ENCODE measurements at places on chromosomes 3 and 15. TPM values are rescaled to one million over a fixed set of nuclear protein-coding genes. Genes with fewer than 3 reads are reported as not detected.

GRCh38 chr3:60528651-60529050 is 722.6 kb downstream of the FHIT start:
- DNase-seq, result no peak

GRCh38 chr3:150324788-150325187 is 83.3 kb upstream of the TSC22D2 start:
- no peak for DNase-seq

DNA sequence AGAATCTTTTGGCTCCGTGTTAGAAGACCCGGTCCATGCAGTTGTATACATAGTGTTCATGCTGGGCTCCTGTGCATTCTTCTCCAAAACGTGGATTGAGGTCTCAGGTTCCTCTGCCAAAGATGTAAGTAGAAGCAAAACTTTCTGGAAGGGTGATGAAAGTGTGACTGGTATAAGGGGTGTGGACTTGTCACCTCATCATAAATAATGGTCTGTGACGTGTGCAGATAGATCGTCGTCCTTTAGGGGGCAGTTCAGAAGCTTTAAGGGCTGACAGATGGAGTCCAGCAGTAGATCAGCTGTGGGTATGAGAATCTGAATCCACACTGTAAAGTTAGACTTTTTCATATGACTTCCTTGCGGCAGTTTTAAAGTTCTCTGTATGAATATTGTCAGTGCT is 15.3 kb downstream of the SEC61A1 start:
- DNase-seq, result no peak

DNA sequence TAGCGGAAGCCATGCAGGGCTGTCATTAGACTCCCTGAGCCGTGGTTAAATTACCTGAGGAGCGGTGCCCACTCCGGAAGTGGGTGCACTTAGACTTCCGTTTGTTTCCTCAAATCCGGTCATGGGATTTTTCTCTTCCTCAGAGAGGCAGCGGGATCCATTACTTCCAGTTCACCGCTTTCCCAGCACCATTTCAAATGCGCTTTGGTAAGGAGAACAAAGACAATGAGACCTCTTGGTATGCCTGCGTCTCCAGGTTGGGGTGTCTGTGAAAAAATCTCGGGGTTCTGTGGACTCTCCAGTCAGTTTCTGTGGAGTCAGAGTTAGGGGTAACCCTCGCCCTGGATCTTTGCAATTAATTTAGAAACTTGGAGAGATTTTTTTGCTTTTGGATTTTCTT is 132.3 kb upstream of the PTPRG start:
- DNase-seq, result no peak

DNA sequence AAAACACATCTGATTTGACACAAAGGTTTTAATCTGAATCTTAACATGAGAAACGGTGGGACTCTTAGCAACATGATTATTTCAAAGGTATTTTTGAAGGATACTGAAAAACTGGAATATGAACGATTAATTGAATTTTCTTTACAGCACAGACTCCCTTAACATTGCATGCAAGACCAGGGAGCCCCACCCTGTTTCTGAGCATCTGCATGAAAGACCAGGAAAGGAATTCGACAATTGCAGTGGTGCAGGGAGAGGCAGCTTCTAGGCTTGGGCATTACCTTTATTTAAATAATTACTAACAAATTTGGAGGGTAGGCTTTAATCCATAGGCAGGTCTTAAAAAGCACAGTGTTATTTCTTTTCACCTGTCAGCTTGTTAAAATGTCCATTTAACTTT is 240.6 kb upstream of the TOPAZ1 start:
- DNase-seq, result no peak

- DNase-seq, result no peak
These were observed 31.7 kb downstream of the LIMD1 start for GRCh38 chr3:45626096-45626887.

DNA sequence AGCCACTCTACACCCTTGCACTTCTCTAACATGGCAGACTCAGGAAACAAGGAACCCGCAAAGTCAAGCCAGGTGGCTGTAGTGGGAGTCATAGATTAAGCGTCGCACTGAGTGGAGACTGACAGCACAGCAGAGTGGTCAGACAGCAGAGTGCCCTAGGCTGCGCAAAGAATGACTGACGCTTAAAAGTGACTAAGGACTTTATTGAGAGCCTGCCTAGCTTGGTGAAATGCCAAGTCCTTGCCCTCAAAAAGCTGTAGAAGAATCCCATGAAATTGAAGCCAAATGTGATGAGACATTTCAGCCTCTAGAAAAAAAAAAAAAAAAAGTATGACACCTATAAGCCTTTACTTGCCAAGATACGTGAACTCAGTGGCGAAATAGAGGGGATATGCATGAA is 30.2 kb downstream of the NCEH1 start:
- DNase-seq, result no peak

- no peak for DNase-seq
These were observed 20.7 kb downstream of the DUOX1 start for GRCh38 chr15:45150481-45150880.

- peak; percentile 77 for DNase-seq
These were observed 8.2 kb upstream of the GRIP2 start for GRCh38 chr3:14548321-14548729.

DNA sequence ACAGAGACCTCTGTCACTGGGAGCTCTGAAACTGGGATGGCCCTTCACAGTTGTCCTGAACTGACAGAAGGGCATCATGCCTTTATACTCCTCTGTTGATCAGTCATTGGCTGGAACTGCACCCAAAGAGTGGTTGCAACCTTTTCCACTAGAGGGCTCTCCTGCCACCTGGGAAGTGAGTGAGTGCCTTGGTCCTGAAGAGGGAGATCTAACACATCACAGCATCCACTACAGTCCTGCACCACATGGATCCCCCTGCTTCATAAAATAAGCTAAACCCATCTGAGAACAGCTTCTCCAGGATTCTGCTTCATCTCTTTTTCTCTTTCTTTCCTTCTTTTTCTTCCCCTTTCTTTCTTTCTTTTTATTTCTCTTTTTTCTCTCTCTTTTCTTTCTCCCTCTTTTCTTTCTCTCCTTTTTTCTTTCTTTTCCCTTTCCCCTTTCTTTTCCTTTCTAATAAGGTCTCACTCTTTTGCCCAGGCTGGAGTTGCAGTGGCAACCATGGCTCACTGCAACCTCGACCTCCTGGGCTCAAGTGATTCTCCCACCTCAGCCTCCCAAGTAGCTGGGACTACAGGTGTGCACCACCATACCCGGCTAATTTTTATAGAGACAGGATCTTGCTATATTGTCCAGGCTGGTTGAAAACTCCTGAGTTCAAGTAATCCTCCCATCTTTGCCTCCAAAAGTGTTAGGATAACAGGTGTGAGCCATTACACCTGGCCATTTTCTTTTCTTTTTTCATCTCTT is 42.8 kb upstream of the RAF1 start:
- DNase-seq, result peak; percentile 59

RHOV gene
- not detected for total RNA-seq

TRIM69 gene
- total RNA-seq, result 27.1 TPM
